Bone marrow (tissue), 2 donors: ENCODE measurements at places on chromosomes 4 and X.

DNA sequence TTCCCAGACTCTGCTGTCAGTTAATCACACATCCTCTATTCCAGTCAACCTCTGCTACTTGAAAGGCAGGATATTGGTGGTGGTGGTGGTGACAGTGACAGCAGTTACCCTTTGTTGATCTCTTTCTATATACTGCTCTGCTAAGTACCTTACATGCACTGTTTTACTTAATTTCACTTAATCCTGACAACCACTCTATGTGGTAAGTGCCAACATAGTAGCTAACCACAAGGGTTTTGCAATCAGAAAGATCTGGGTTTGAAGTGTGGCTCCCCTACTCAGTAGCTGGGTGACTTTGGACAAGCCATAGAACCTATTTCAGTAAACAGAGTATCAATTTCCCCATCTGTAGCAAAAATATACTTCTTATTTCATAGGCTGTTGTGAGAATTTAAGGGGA lies 24.2 kb upstream of the F9 start:
- DNase-seq, result no peak

- DNase-seq, result no peak
These were observed 673.2 kb upstream of the MAGEB2 start for GRCh38 chrX:29542152-29542551.

- no peak for DNase-seq
These were observed 8.8 kb upstream of the FRMPD3 start for GRCh38 chrX:107440692-107441091.

GRCh38 chr4:3285558-3286334 lies 7.1 kb upstream of the RGS12 start:
- peak; percentile 53 for DNase-seq

- DNase-seq, result no peak
These were observed 73.2 kb upstream of the UCP1 start for GRCh38 chr4:140641789-140642439.

DNA sequence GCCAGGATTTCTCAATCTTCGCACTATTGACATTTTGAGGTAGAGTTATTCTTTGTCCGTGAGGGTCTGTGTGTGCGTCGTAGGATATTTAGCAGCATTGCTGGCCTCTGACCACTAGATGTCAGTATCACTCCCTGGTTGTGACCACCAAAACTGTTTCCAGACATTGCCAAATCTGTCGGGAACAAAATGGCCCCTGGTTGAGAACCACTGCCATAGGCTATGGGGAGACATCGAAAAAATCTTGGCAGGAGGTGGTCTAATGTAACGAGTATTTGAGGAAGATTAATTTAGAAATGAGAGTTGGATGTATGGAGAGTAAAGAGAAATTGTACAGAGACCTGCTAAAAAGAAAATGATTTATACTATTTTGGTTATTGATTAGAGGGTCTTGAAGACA lies 108.4 kb downstream of the DOCK11 start:
- DNase-seq, result no peak

DNA sequence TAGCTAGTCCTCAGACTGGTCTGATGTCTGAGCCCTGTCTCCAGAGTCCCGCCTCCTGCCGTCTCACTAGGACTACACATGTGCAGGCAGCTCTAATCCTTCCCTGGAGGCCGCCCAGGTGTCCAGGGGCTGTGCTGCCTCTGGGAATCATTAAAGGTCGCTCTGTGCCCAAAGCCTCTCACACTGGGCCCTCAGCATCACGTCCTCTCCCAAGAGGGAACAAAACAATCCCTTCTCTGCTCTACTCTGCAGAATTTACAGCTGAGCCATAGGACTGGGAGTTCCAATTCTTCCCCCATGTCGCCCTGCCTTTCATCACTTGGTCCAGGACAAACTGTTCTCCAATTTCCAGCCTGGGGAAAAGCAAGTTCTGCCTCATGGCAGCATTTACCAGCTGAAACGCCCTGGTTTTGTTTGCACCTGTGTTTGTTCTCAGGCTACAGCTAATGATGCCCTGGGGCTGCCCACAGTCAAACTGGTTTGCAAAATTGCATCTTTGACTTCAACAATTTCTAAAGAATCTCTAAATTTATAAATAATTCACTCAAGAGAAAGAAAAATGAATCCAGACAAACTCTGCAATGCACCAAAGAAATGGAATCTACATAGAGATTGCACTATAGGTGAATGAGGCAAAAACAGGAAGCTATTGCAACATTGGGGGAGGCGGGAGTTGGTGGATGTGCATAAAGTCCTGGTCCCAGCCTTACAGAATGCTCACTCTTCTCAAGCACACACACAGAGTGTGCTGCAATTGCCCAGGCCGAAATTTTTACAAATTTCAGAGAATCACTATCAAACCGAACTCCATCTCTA lies 7.2 kb upstream of the MRFAP1 start:
- no peak for DNase-seq

DNA sequence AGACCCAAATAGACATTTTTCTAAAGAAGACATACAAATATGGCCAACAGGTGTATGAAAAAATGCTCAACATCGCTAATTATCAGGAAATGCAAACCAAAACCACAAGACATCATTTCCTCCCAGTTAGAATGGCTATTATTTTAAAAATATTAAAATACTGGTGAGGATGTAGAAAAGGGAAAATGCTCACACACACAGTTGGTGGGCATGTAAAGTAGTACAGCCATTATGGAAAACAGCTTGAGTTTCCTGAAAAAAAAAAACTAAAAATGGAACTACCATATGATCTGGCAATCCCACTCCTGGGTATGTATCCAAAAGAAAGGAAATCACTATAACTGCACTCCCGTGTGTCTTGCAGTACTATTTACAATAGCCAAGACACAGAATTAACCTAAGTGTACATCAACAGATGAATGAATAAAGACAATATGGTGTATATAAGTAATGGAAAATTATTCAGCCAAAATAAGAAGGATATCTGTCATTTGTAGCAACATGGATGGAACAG lies 128.9 kb upstream of the DKK2 start:
- no peak for DNase-seq

DNA sequence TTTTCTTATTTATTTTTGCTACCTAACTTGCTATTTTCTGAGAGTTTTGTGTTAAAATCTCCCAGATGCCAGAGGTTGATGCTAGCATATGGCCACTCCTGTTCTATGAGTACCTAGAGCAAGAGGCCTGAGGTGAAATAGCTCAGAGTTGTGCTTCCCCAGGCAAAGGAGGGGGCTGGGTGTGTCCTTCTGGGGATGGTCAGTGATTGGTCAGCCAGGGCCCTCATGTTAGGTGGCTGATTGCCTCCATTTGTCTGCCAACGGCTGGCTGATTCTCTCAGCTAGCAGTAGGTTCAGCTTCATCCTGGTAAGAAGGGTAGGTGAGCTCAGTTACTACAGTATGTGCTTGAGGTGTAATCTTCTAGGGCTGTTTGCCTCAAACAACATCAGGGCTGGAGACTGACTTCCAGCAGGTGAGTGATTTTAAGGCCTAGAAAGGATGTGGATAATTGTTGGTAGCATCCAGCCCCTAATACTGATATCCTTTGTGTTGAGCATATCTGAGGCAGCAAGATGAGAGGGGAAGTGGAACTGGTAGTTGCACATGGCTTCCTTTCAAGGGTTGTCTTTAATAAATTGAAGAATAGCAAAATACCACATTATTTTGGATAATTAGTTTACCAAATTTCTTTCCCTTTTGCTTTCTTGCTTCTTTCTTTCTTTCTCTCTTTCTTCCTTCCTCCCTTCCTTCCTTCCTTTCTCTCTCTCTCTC lies 62.5 kb upstream of the RHOH start:
- DNase-seq, result no peak

- DNase-seq, result no peak
These were observed 341 bp upstream of the SLC2A9 start for GRCh38 chr4:10021653-10022023.

DNA sequence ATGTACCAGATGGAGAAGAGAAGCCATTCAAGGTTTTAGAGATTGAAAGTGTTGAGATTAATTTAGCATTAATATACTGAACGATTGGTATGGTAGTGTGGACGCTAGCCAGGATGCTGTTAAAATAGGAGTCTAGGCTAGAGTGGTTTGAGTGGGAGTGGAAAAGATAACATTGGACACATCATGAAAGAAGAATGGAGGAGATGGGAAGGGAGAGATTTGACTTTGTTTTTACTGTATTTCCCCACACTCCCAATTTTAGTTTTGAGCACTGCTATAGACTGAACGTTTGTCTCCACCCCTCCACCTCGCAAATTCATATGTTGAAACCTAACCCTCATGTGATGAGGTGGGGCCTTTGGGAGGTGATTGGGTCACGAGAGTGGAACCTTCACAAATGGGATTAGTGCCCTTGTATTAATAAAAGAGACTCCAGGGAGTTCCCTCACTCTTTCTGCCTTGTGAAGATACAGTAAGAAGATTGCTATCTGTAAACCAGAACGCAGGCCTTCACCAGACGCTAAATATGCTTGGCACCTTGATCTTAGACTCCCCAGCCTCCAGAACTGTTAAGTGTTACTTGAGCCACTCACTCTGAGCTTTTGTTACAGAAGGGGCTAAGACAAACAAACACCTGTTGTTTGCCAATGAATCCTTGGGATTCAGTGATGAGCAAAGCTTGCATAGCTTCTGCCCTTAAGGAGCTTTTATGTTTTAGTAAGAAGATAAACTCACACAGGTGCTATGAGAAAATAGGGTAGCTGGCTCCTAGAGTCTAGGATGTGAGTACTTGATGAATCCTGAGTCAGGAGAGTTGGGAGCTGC lies 25.8 kb downstream of the USP9X start:
- no peak for DNase-seq

DNA sequence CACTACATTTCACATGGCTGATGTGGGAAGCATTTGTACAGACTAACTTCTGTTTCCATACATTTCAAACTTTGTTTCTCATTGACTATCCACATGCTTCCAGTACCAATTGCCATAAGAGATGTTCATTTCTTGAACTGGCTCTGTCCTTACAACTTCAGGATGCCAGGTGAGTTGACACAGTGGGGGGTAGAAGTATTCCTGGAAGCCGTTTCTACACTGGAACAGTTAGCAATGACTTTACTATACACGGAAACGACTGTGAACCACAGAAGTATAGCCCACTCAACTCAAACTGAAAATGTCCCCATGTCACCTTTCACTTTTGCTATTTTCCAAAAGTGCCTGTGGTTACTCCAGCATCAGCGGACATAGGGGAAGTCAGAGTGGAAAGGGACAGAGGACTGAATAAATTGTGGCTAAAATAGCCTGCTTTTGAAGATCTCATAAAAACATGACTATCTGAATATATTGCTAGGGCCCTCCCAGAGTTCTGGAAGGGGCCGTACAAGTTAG lies 38.0 kb upstream of the DSPP start:
- DNase-seq, result no peak

DNA sequence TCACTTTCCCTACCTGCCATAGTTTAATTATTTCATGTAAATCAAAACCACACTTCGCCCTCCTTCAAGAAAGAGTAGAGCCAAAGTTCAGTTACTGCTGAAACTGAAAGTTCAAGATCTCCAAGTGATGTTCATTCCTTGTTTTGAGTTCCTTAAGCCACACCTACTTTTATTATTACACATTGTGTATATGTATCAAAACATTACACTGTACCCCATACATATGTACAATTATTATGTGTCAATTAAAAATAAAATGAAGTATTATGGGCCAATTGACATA lies 892.3 kb upstream of the NDST4 start:
- no peak for DNase-seq

DNA sequence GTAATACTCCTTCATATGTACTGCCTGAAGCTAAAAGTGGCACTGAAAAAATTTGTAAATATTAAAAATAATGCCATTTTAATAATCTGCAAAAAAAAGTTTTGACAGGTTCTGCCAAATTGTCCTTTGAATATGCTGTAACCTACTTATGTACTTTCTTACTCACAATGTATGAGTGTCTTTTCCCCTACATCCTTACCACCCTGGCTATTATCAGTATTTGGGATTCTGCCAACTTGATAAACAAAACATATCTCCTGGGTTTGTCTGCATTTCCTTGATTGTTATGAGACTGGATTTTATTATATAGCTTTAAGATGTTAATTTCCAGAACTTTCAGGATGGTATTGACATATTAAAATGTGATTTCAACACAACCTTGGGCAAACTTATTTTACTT lies 187.9 kb downstream of the CHM start:
- DNase-seq, result no peak

DNA sequence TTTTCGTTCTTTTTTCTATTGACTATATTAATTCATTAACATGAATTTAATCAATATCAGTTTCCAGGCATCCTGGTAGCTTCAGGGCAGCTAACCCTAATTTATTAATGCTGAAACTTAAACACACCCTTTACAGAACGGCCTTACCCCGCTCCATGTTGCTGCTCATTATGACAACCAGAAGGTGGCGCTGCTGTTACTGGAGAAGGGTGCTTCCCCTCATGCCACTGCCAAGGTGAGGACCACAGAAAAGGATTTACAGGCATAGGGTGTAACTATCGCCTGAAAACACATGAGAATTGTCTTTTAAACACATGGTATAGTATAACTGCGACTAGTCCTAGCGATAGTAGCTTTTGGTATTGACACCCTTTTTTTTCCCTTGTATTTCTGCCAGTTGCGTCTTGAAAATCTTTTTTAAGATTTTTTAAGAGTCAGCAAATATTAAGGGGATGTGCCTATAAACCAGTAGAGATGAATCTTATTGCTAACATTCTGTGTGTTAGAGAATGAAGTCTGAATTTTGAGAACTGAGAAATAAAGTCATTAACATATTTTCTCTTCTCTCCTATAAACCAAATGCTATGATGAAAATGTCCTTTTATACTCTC lies 229.0 kb downstream of the ANK2 start:
- DNase-seq, result peak; percentile 5

GRCh38 chrX:20267931-20268701 lies 1.4 kb upstream of the RPS6KA3 start:
- DNase-seq, result peak; percentile 1

DNA sequence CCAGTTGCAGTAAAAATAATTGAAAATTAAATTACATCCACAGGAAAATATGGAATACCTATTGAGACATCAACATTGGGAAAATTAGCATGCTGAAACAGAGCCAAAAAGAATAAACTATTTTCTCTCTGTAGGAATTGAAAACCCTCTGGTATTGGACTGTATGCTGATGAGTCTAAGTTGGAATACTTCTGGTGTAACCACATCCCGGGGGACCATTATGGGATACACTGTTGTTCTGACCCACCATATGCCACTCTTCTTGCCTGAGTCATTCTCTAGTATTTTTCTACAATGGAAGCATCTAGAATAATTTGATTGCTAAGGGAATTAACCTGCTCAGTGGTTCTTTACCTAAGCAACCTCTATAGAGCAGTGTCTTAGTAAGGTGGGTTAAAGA lies 640.7 kb upstream of the AGA start:
- no peak for DNase-seq

DNA sequence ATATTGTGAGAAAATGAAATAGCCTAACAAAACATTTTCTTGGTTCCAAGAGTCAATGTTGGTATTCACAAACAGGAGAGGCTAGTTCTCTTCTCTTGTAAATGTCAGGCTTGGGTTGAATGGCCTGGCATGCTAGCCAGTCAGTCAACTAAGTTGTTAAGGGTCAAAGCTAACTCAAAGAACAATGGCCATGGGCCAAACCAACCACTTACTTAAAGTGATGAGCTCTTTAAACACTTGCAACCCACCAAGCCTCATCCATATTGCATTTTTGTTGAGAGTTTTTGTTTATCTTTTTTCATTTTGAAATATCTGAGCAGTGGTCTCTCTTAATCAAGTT lies 394.5 kb downstream of the RAB28 start:
- DNase-seq, result no peak
